Fibroblast of skin of right quadriceps (primary cell): ENCODE measurements at places on chromosomes 3 and 15.

DNA sequence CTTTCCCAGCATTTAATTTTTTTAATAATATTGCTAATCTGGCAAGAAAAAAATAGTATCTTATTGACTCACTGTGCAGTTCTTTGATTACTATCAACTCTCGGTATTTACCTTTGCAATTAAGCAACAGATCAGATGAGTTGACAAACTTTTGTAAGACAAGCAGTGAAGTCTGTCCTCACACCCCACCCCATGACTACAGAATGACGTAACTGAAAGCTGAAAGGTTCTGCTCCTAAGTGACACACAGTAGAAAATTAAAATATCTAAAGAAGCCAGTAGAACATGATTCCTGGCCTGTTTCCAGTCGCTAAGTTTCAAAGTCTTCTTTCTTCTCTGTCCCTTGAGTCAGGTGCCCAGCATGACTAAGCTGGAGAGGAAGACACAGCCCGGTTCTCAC, 135.5 kb downstream of the STT3B start:
- no peak for DNase-seq

GRCh38 chr3:13451301-13451673, 28.8 kb upstream of the HDAC11 start:
- no peak for DNase-seq

GRCh38 chr3:69126216-69126615, 3.8 kb upstream of the LMOD3 start:
- no peak for DNase-seq

- DNase-seq, result no peak
Measured at GRCh38 chr3:124207873-124208485, 216.1 kb upstream of the ROPN1 start.

GRCh38 chr3:168249205-168249549, 153.5 kb upstream of the GOLIM4 start:
- peak; percentile 6 for DNase-seq

DNA sequence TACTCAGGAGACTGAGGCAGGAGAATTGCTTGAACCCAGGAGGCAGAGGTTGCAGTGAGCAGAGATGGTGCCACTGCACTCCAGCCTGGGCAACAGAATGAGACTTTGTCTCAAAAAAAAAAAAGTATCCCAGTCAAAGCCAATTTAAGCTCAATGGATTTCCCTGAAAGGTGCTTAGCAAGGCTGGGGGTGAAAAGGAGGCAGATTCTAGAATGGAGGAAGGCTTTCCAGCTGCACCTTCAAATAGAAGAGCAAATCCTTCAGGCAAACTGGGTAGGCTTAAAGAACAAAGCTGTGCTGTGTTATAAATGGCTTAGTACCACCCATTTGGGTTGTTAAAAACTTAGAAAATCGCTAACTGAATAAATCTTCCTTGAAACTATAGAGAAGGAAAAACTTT, 3.0 kb upstream of the IFT57 start:
- no peak for DNase-seq

- DNase-seq, result no peak
Measured at GRCh38 chr3:144363856-144364255, 392.2 kb downstream of the DIPK2A start.

GRCh38 chr3:107910713-107911259, 180.0 kb downstream of the CD47 start:
- DNase-seq, result no peak

DNA sequence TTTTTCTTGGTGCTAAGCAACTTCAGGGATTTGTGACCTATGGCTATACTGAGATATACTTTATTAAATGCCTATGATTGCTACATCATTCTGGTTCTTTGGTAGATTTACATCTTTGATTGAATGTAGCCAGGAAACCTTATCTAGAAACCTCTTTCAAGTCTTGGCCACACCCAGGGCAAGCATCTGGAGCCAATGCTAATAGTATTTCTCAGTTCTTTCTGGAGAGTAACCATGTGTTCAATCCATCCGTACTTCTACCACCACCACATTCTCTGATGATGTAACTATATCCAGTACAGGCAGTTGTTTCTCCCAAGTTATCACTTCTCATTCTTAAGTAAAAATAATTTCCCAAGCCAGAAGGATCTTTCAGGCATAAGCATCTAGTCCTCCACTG, 69.0 kb downstream of the NME9 start:
- no peak for DNase-seq

DNA sequence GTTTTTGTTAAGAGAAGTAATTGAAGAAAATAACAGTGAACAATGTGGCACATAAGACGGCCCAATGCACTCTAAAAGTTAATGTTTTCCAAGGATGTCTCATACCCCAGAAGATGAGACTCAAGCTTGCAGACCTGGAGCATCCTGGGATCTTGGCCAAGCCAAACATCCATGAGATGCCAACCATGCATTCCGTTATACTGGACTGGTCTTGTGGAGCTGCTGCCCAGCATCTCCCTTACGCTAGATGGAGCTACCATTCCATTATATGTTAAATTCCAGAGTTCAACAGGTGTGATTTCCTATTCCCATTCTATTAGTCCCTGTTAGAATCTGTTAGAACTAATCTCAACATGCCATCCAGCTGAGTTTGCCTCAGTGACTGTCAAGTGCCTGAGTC, 181.8 kb downstream of the PDCD6IP start:
- peak; percentile 84 for DNase-seq

- DNase-seq, result no peak
Measured at GRCh38 chr3:152083135-152083534, 185.6 kb upstream of the MBNL1 start.

- DNase-seq, result no peak
Measured at GRCh38 chr15:70340494-70340870, 242.8 kb upstream of the TLE3 start.

DNA sequence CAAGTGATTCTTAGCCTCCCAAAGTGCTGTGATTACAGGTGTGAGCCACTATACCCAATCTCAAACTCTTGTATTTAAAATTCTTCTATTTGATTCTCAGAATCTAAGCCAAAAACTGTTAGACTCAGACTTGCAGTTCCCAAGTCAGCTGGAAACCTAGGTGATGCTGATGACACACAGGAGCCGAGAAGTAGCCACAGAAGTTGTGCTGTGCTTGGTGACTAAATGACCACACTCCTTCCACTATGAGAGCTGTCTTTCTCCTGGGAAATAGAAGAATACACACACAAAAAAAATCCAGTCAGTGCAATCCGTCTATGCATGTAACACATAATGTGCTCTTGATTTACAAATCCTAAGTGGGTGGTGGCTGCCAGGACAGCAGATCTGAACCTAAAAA, 33.9 kb downstream of the ILDR1 start:
- no peak for DNase-seq

- no peak for DNase-seq
Measured at GRCh38 chr3:56899851-56900250, 98.1 kb upstream of the ARHGEF3 start.

- DNase-seq, result no peak
Measured at GRCh38 chr3:101996832-101997231, 147.5 kb downstream of the NFKBIZ start.

DNA sequence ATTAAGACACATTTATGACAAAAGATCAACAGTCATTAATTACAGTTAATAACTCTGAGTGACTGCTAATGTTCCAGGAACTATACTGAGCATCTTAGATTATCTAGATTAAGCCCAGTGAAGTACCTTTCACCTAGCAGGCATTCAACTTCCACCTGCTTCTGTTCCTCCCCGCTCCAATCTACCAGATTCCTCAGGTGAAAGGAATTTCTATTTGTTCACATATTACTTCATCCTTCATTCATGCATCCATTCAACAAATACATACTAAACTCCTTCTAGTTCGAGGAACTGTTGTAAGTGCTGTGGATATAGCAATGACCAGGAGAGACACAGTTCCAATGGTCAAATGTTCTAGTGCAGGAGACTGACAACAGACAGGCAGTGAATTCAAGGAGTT, 139.3 kb downstream of the FILIP1L start:
- DNase-seq, result no peak

DNA sequence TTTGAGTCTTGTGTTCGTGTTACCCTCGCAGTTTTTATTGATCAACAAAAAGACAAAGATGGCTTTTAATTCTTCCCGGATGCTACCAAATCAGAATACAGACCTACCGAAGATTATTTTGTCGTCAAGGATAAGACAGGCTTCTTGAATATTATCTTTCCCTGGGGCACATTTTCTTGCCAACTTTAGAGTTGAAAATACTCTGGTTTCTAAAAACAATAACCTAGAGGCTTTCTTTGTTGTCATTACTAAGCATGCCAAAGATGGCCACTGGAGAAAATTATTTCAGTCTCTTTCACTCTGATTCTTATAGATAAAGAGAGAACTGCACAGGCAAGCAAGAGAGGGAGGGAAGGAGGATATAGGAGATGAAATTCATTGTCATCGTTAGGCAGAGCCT, 33.9 kb downstream of the OXNAD1 start:
- DNase-seq, result no peak

GRCh38 chr3:100975714-100976113, 17.5 kb downstream of the ABI3BP start:
- DNase-seq, result no peak

- no peak for DNase-seq
Measured at GRCh38 chr3:123008840-123009239, 18.7 kb downstream of the SEMA5B start.

- DNase-seq, result peak; percentile 20
Measured at GRCh38 chr3:119098619-119099222, 47.2 kb upstream of the TEX55 start.

GRCh38 chr15:37219211-37219701, 118.9 kb upstream of the MEIS2 start:
- no peak for DNase-seq

- DNase-seq, result no peak
Measured at GRCh38 chr3:115666920-115667737, 43.8 kb downstream of the GAP43 start.

- DNase-seq, result peak; percentile 69
Measured at GRCh38 chr15:37536967-37537605, 397.4 kb upstream of the TMCO5A start.

DNA sequence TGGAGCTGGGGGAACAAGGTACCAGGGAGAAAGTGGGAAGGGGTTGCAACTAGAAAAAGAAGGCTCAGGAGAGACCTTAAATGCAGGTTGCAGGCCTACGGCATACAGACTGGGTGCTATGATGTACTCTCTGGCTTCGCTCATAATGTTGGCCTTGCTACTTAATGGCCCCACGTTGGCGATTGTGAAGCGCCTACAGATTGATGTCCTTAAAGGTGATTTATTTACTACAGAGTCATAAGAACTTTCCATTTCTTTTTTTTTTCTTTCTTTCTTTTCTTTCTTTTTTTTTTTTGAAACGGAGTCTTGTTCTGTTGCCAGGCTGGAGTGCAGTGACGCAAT, 25.4 kb downstream of the ZBTB38 start:
- no peak for DNase-seq

GRCh38 chr3:159964166-159964973, 24.3 kb upstream of the IL12A start:
- peak; percentile 86 for DNase-seq

GRCh38 chr3:129005526-129006303, 4.6 kb downstream of the EFCC1 start:
- no peak for DNase-seq

- DNase-seq, result no peak
Measured at GRCh38 chr3:140427786-140428185, 250.1 kb upstream of the TRIM42 start.

- DNase-seq, result peak; percentile 3
Measured at GRCh38 chr3:145183261-145183660, 977.7 kb downstream of the PLOD2 start.

- no peak for DNase-seq
Measured at GRCh38 chr3:21505711-21506460, 245.1 kb downstream of the ZNF385D start.

DNA sequence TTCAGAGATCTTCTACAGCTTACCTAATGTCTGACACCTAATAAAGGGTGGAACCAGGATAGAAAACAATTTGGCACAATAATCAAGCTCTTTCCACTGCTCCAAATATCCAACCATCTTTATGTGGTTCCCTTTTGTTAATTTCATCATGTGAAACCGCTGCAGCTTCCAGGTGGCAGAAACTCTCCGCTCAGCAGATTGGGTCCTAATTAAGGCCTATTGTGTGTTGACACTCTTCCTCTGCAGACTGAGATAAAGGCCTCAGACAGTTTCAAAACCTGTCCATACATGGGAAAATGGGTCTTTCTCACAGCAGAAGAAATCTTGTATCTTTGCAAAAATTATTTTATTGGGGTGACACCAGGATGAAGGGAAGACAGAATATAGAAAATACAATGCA, 1002.4 kb upstream of the SEMA6D start:
- no peak for DNase-seq
